Neural crest cell (in vitro differentiated cells): ENCODE measurements at places on chromosomes 2 and 18.

- DNase-seq, result no peak
Measured at GRCh38 chr18:50099725-50100407, 95.1 kb downstream of the MYO5B start.

GRCh38 chr2:207505728-207506127, 24.0 kb upstream of the CREB1 start:
- DNase-seq, result no peak

- peak; percentile 4 for DNase-seq
Measured at GRCh38 chr2:206217743-206218142, 56.7 kb upstream of the ZDBF2 start.

DNA sequence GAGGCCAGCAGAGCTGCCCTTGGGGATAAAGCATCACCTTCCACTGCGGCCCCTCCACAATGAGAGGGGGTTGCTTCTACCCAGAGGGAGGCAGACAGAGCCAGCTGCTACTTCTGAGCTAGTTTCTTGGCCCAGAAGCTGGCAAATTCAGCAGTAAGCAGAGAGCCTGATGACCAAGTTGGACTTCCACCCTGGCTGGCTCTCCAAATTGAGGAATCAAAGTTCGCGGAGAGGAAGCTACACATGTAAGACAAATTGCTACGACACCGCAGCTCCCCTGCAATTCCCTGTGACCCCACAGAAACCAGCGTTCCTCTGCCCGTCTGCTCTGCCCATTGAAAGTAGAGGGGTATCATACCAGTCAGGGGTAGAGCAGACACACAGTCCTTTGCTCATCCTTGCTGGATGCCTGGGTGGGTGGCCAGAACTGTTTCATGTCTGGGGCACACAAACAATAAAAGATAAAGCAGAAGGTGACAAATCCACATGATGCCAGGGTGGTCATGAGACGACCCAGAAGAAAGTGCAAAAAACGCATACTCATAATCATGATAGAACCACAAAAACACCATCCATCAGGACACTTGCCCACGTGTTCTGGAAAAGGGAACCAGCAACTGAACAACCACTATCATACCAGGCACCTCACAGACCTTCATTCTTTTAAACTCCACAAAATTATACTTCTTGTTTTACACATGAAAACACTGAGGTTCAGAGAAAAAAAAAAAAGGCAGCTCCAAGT, 5.4 kb downstream of the TFCP2L1 start:
- DNase-seq, result no peak

DNA sequence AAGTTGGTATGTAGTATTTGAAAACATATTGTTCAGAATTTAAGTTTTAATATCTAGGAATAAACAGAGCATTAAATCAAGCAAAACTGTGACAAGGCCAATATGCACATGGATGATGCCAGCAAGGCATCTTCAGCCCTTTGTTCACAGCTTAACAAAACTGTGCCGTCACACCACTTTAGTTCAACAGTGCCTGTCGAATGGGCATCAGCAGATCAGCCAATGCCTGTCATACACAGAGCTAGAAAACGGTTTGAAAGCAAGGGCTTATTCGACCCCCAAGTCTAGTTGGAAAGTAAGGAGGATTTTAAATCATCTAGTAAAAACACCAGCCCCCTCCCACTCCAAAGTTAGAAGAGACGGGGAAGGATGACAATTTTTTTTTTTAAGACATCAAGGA, 16.7 kb downstream of the ZEB2 start:
- no peak for DNase-seq

DNA sequence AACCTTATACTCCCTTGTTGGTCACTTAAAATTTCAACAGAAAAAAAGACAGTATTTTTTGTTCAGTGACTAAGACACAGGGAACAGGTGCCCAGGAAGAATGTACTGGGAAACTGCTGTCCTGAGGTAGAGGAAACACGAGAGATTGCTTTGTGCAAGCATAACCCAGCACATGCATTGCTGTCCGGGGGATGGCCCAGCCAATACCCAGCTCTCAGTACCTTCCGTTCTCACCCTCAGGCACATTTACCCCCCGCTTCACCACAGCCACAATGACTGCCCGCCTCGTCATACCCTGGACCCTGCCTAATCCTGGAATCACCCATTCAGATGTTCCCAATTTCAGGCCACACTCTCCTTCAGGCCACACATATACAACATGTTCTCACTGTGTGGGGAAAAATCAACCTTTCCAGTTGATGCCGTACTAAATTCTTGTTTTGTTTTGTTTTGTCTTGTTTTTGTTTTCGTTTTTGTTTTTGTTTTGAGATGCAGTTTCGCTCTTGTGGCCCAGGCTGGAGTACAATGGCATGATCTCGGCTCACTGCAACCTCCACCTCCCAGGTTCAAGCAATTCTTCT, 140.7 kb downstream of the ESCO1 start:
- no peak for DNase-seq

- DNase-seq, result no peak
Measured at GRCh38 chr18:45978084-45978483, 11.0 kb upstream of the EPG5 start.
